ENCODE measurements at places on chromosomes 5 and 9. TPM values are rescaled to one million over a fixed set of nuclear protein-coding genes. Genes with fewer than 3 reads are reported as not detected.

Gene RCL1
- 11.2 TPM for total RNA-seq

Gene CARTPT
- not detected for total RNA-seq

Gene PCDHA12
- total RNA-seq = 10.0 TPM

DNA sequence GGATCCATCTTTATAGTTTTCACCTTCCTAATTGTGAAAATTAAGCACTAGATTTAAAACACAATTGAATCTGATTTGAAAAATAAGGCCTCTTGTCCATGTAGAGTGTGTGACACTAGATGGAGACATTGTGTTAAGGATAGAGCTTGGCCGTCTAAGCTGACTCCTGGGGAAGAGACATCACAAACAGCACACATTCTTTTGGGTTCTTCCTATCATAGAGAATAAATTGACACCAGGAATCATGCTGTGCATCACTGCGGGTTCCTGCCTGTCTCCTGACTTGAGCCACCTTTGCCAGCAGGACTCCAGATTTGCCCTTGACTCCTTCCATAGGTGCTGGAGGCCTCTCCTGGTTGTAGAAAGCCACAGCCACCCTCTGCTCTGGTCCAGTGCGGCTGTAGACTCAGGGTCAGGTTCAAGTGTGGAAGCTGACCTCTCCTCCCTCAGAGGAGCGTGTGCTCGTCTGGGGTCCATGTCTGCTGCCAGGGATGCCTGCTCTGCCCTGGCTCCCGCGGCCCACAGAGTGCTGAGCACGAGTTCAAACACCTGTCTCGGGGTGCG is 11.2 kb downstream of the ROPN1L start:
- peak; percentile 82 for DNase-seq
- no peaks in the 10 kb centered on the region for H3K36me3 ChIP-seq
- no peaks in the 10 kb centered on the region for H3K27me3 ChIP-seq
- peak overlapping the region; percentile 44 for H3K27ac ChIP-seq
- H3K4me1 ChIP-seq = peaks cover 44% of the 10 kb centered on the region
- no peak overlapping the region for H3K4me3 ChIP-seq

- H3K27ac ChIP-seq = no peak overlapping the region
- H3K4me3 ChIP-seq = no peak overlapping the region
- no peaks in the 10 kb centered on the region for H3K27me3 ChIP-seq
- DNase-seq = no peak
- H3K4me1 ChIP-seq = no peaks in the 10 kb centered on the region
- H3K36me3 ChIP-seq = no peaks in the 10 kb centered on the region
Measured at GRCh38 chr9:8725635-8726034, 926.1 kb upstream of the DMAC1 start.

DNA sequence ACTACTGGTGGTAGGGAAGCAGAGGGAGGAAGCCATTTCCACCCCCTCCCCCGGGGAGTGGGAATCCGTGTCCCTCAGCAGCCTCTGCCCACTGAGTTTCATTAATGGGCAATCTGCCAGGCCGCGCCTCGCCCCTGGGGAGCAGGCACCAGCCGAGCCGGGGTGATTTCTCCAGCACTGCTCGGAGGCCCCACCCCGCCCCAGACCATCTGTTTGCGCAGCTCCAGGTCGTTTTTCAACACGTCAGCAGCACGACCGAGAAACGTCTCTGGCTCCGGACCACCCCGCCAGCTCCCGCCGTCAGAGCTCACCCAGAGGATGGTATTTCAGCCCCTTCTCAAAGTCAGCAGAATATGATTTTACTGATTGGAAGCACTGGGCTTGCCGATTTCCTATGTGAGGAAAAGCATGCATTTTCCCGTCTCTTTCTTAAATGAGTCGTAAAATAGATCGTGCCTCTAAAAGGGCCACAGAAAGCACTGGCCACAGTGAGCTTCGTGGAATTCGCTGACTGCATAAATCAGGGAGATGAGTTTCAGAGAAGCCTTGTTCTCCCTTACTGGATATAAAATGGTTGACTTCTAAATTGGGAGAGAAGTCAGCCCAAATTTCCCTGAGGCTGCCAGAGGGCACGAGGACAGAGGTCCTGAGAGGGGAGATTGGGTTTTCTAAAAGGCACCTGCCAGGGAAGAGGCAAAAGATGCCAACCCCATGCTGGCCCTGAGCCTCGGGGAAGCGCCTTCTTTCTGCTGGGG is 47.0 kb downstream of the OLFM1 start:
- no peak overlapping the region for H3K4me3 ChIP-seq
- no peak overlapping the region for H3K27ac ChIP-seq
- H3K36me3 ChIP-seq = no peaks in the 10 kb centered on the region
- H3K27me3 ChIP-seq = no peaks in the 10 kb centered on the region
- no peaks in the 10 kb centered on the region for H3K4me1 ChIP-seq

- no peaks in the 10 kb centered on the region for H3K36me3 ChIP-seq
- H3K27ac ChIP-seq = no peak overlapping the region
- H3K4me3 ChIP-seq = no peak overlapping the region
- no peak for DNase-seq
Measured at GRCh38 chr5:137365126-137365865, 133.8 kb downstream of the SPOCK1 start.

GRCh38 chr5:1946122-1946677 is 63.5 kb upstream of the IRX4 start:
- H3K27me3 ChIP-seq = peaks cover 19% of the 10 kb centered on the region
- H3K36me3 ChIP-seq = no peaks in the 10 kb centered on the region
- H3K4me1 ChIP-seq = no peaks in the 10 kb centered on the region

- no peak overlapping the region for H3K27ac ChIP-seq
- DNase-seq = no peak
- no peaks in the 10 kb centered on the region for H3K36me3 ChIP-seq
- no peaks in the 10 kb centered on the region for H3K4me1 ChIP-seq
- H3K4me3 ChIP-seq = no peak overlapping the region
Measured at GRCh38 chr5:133806847-133807246, 161.6 kb downstream of the C5orf15 start.

DNA sequence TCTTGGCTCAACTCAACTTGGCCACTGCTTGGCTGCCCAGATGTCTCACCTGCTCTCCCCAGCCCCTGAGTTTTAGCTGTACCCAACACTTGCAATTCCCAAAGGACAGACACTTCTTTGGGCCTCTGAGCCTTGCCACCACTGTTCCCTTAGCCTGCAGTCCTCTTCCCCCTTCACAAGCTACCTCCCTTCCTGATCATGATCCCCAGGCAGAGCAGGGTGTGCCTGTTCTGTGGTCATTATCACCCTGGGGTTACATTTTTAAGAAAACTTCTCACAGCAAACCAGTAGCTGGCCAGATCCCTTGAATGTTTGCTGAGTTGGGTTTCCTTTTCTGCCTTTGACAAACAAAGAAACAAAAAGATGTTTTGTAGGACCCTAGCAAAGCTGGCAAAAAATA is 87.5 kb upstream of the PRRC1 start:
- H3K27ac ChIP-seq = no peak overlapping the region
- H3K27me3 ChIP-seq = no peaks in the 10 kb centered on the region
- no peaks in the 10 kb centered on the region for H3K4me1 ChIP-seq
- DNase-seq = no peak
- no peaks in the 10 kb centered on the region for H3K36me3 ChIP-seq

- no peaks in the 10 kb centered on the region for H3K27me3 ChIP-seq
- no peaks in the 10 kb centered on the region for H3K36me3 ChIP-seq
- H3K4me1 ChIP-seq = peaks cover 41% of the 10 kb centered on the region
- peak overlapping the region; percentile 3 for H3K4me3 ChIP-seq
- peak; percentile 52 for DNase-seq
Measured at GRCh38 chr5:175809531-175810121, 61.8 kb upstream of the CPLX2 start.

DNA sequence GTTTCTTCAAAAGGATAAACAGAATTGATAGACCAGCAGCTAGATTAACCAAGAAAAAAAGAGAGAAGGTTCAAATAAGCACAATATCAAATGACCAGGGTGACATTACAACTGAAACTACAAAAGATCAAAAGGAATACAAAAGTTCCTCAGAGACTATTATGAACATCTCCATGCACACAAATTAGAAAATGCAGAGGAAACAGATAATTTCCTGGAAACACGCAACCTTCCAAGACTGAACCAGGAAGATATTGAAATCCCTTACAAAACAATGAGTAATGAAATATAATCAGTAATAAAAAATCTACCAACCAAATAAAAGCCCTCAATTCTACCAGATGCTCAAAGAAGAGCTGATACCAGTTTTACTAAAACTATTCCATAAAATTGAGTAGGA is 252.1 kb downstream of the MCTP1 start:
- no peaks in the 10 kb centered on the region for H3K27me3 ChIP-seq
- no peak overlapping the region for H3K4me3 ChIP-seq
- no peaks in the 10 kb centered on the region for H3K36me3 ChIP-seq
- DNase-seq = no peak

GRCh38 chr5:151081431-151082281 is 822 bp upstream of the TNIP1 start:
- H3K27me3 ChIP-seq = no peaks in the 10 kb centered on the region
- no peak for DNase-seq
- H3K4me1 ChIP-seq = peaks cover 25% of the 10 kb centered on the region
- peak overlapping the region; percentile 95 for H3K4me3 ChIP-seq

DNA sequence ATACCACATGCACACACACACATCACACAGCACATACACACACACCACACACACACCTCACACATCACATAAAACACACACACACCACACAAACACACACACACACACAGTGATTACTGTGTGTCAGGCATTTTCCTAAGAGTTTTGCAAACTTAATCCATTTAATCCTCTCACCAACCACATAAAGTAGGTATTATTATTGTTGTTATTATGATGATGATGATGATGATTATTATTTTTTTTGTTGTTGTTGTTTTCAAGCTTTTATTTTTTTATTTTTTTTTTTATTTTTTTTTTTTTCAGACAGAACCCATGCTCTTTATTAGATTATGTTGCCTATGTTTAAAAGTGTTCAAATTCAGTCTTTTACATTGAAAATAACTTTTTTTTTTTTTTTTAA is 31.5 kb downstream of the JADE2 start:
- no peak overlapping the region for H3K4me3 ChIP-seq
- H3K27ac ChIP-seq = no peak overlapping the region
- no peak for DNase-seq
- no peaks in the 10 kb centered on the region for H3K27me3 ChIP-seq
- H3K4me1 ChIP-seq = peaks cover 40% of the 10 kb centered on the region

DNA sequence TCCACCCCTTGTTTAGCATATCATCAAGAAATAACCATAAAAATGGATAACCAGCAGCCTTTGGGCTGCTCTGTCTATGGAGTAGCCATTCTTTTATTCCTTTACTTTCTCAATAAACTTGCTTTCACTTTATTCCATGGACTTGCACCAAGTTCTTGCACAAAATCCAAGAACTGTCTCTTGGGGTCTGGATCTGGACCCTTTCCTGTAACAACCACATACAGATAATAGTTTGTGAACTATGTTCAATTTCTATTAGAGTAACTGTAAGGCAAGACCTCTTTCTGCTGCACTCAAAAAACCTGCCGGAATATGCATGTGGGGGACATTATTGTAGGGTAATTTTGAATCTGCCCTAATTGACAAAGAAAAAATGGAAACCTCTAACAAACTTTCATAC is 66.9 kb upstream of the TMEM215 start:
- no peaks in the 10 kb centered on the region for H3K4me1 ChIP-seq
- H3K27me3 ChIP-seq = no peaks in the 10 kb centered on the region
- H3K36me3 ChIP-seq = no peaks in the 10 kb centered on the region
- no peak overlapping the region for H3K4me3 ChIP-seq
- DNase-seq = no peak

DNA sequence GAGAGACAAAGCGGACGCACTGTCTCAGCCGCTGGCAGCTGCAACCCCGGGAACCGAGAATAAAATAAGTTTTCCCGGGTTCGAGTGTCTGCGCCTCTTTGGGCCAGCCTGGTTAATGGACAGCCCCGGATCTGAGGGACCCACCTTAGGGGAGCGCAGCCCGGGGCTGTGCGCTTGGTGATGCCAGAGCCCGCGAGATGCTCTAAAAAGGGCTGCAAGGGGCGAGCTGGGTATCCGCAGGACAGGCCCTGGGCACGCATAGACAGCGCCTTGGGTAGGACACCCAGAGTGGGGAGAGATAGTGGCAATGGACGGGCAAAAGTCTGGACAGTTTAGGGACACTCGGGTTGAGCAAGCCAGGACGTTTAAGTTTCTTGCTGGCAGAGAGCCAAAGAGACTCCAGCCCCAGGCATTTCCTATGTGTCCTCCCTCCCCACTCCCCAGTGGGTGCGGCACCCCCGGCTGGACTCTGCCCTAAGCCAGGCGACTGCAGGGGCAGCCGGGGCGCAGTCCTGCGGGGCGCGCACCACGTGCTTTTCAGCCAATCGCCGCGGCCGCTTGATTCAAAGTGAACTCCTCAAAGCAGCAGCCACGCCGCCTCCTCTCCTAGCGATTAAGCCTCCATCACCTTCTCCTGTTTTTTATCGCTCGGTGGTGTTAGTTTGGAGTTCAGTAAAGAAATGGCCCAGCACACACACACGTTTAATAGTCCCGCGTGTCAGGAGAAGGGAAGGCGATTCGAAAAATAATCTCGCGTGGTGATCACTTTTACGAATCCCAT is 616 bp upstream of the ENC1 start:
- H3K4me1 ChIP-seq = peaks cover 26% of the 10 kb centered on the region
- DNase-seq = peak; percentile 61
- peak overlapping the region; percentile 79 for H3K4me3 ChIP-seq
- peak overlapping the region; percentile 78 for H3K27ac ChIP-seq

DNA sequence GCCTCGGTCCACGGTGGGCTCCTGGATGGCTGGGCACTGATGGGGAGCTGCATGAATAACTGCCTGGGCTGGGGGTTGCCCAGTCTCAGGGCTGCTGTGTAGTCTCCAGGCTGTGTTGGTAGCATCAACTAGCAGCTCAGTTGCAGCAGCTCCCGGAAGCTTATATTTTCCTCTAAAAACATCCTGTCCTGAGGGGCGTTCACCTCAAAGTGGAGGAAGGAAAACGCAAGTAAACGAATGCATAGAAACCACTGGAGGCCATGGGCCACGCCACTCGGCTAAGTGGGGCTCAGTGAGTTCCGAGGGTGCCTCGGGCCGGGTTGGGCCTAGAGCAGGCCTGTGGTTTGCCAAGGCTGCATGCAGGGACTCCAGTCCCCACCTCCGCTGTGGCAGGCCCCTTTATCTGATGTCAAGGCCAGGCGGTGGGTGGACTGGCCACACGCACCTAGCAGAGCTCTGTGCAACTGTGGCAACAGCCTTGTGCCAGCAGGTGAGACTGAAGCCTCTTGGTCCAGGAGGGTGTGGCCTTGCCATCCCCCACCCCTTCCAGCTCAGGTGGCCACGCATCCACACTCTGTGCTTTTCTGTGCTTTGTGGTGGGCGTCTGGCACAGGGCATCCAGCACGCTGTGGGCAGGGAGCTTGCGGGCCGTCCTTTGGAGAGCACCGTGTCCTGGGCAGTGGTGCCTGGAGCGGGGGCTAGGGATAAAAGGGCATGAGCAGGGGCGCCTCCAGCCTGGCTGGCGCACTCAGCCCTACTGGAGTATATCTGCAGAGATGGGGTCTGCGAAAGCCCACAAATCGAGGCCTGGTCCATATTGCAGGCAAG is 15.1 kb downstream of the TCF7 start:
- no peaks in the 10 kb centered on the region for H3K27me3 ChIP-seq
- peaks cover 36% of the 10 kb centered on the region for H3K4me1 ChIP-seq
- H3K27ac ChIP-seq = no peak overlapping the region
- no peaks in the 10 kb centered on the region for H3K36me3 ChIP-seq
- DNase-seq = no peak

Measured in Panc1 (cell line).